ENCODE measurements at places on chromosomes 7 and 10. TPM values are rescaled to one million over a fixed set of nuclear protein-coding genes. Genes with fewer than 3 reads are reported as not detected.

The ABCB1 gene
- total RNA-seq: 1.0 TPM

The ZMIZ1 gene
- total RNA-seq: 38.1 TPM

The CRHR2 gene
- total RNA-seq: not detected

The DNAH11 gene
- total RNA-seq: 1.5 TPM

The CALML5 gene
- total RNA-seq: not detected
